ENCODE measurements at places on chromosomes 4 and X.

- peak; percentile 91 for DNase-seq
These were observed 2.9 kb downstream of the PDGFRA start for GRCh38 chr4:54231768-54232688.

DNA sequence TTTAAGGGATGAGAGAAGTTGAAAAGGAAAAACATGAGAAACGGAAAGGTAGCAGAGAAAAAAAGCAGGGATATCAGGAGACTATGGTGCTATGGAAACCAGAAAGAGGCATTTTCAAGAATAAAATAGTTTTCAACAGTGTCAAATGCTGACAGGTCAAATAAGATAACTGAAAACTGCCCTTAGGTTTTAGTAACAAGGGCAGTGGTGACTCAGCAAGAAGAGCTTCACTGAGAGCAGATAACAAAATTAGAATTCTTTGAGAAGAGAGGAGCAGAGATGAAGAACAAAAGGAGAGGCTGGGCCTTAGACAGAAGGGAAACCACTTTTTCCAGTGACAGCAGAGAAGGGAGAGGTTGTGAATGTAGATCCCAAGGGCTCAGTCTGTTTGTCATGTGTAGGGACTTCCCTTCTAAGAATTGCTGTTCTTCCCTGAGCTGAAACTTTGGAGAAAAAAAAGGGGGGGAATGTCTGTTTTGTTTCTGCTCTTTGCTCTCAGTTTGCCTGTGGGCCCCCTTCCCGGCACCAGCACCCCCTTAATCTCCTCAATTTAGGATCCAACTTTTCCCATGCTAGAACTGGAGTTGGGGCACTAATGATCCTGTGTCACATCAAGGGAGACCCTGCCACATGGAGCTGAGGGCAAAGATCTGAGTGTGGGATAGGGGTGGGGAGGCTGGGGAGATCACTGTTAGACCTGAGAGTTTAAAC, 26.8 kb upstream of the MAGEA10 start:
- no peak for DNase-seq

- DNase-seq: no peak
These were observed 92.3 kb downstream of the SPRY1 start for GRCh38 chr4:123488916-123489315.

DNA sequence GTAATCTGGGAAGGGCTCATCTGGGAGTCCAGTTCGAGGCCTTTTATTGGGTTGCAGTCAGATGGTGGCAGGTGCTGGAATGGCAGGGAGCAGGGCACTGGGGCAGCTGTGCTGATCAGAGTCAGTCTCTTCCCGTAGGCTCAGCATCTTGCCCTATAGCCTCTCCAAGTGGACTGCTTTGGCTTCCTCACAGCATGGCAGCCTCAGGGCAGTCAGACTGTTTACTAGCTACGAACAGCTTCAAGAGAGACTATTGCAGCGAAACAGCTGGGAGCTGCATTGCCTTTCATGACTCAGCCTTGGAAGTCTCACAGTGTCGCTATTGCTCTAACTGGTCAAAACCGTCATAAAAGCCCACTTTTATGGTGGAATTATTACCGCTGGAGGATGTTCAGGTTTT, 26.8 kb upstream of the DUSP21 start:
- DNase-seq: no peak

GRCh38 chr4:112552668-112553067, 36.7 kb upstream of the NEUROG2 start:
- no peak for DNase-seq

GRCh38 chr4:37667197-37668100, 18.7 kb downstream of the RELL1 start:
- DNase-seq: no peak

DNA sequence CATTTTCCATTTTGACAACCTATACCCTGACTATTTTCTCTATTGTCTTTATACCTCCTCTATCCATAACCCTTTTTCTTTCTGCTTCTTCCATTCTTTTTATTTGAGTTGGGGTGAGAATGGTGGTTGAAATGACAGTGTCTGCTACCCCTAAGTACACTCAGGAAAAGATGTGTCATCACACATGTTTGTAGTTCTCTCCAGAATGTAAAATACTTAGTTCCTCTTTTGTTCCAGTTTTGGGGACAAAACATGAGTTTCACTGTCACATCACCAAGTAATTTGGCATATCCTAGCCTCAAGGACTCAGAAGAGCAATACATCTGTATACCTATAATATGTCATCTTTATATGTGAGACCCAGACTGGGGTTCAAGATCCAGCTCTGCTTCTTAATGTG, 90.3 kb downstream of the COMMD8 start:
- no peak for DNase-seq

DNA sequence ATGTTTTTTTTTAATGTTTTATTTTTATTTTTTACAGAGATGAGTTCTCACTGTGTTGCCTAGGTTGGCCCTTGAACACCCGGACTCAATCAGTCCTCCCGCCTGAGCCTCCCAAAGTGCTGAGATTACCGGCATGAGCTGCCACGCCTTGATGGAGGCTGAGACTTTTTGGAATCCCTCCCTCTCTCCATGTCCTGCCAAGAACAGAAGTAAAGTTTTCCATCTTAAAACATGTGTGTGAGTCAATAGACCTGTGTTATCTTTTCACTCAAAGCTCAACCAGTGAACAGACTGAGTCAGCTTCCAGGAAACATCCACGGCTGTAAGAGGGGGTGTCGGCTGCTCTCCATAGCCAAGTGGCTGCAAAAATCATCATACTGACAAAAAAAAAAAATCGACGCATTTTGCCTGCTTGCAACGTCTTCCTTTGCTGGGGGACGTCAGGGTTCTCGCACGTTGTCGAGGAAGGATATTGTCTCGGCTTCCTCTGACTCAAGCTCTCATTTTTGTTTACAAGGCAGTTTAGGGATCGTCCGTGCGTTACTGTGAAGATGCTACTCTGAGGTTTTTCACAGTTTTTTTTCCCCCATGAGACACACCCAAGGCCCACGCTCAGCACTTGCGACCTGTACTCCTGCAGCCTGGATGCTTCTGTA, 10.0 kb upstream of the ASMTL start:
- no peak for DNase-seq

GRCh38 chrX:53071604-53072417, 10.4 kb upstream of the TSPYL2 start:
- peak; percentile 85 for DNase-seq

- no peak for DNase-seq
These were observed 40.4 kb upstream of the INTS6L start for GRCh38 chrX:135480076-135480475.

- no peak for DNase-seq
These were observed 14.7 kb downstream of the GRPR start for GRCh38 chrX:16138108-16138427.

DNA sequence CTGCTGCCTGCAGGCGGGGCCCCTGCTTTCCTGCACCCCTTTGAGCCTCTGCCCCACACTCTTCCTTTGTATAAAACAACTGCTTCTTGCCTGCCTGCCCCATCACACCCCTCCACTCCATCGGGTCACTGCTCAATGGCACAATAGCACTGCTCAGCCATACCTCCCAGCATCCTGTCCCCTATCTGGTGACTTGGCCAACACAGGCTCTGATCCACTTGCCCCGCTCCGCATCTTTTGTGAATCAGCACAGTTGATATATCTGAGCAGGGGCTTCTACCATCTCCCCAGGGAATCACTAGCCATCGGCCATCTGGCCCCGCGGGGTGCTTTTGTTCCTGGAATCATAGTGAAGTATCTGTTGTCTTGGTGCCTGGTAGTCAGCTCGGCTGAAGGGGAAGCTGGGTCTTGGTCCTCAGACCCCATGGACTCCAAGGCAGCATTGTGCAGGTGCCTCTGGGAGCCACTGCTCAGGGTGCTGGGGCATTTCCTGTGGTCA, 45.3 kb downstream of the MAP7D3 start:
- no peak for DNase-seq
